ENCODE measurements at places on chromosomes 4 and X.

- H3K4me3 ChIP-seq, result peak within 1 kb of the TSS; percentile 83
- peak within 1 kb of the TSS; percentile 81 for H3K27ac ChIP-seq
- peak; percentile 78 for DNase-seq
- peaks cover 6% of the 10 kb centered on the region for H3K4me1 ChIP-seq
- no peaks in the 10 kb centered on the region for H3K36me3 ChIP-seq
- H3K27me3 ChIP-seq, result peaks cover 66% of the 10 kb centered on the region
Measured at GRCh38 chrX:100636321-100636991, at the start of gene TSPAN6. Gene TSPAN6 (minus strand): TSS chrX:100636806. CDS start chrX:100636694, 112 bp downstream.

- H3K27ac ChIP-seq, result no peak overlapping the region
- H3K27me3 ChIP-seq, result no peaks in the 10 kb centered on the region
- H3K4me3 ChIP-seq, result no peak overlapping the region
- peaks cover 37% of the 10 kb centered on the region for H3K36me3 ChIP-seq
- H3K4me1 ChIP-seq, result peaks cover 55% of the 10 kb centered on the region
Measured at GRCh38 chrX:65744965-65745364, 77.5 kb downstream of the MSN start.

DNA sequence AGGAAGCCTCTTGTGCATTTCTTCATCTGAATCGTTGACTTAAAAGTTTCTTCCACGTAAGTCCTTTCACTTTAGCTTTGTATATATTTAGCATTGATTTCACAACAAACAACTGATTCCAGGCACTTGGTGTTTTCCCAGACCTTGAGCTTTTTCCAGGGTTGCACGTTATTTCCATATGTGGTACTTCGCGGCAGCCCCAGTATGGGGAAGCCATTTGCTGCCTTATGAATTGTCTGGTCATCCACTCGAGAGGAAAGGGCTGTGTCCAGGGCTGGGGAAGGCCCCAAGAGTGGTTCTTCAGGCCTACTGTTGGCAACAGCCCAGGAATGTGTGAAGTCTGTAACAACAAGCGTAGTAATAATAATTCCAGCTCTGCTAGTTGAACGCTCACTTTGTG lies 2.8 kb upstream of the TLR8 start:
- DNase-seq, result no peak
- no peak overlapping the region for H3K27ac ChIP-seq
- no peaks in the 10 kb centered on the region for H3K36me3 ChIP-seq
- peaks cover 54% of the 10 kb centered on the region for H3K27me3 ChIP-seq
- peaks cover 1% of the 10 kb centered on the region for H3K4me1 ChIP-seq

DNA sequence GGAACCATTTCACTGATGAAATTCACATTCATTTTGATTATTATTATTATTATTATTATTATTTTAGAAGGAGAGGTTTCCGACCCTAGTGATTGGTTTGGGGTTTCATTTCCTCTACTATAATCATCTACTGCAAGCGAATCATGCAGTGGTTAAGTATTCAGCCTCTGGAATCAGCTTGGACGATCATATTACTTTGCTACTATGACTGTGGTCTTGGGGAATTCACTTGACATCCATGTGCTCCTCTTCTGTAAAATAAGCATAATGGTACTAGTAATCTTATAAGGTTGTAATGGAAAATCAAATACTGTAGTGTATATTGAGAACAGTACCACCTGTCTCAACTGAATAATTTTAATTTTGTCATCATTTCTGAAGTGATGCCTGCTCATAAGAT lies 132.1 kb upstream of the SLC4A4 start:
- no peaks in the 10 kb centered on the region for H3K4me1 ChIP-seq
- H3K27ac ChIP-seq, result no peak overlapping the region
- H3K27me3 ChIP-seq, result peaks cover 4% of the 10 kb centered on the region
- no peaks in the 10 kb centered on the region for H3K36me3 ChIP-seq
- no peak for DNase-seq
- H3K4me3 ChIP-seq, result no peak overlapping the region

DNA sequence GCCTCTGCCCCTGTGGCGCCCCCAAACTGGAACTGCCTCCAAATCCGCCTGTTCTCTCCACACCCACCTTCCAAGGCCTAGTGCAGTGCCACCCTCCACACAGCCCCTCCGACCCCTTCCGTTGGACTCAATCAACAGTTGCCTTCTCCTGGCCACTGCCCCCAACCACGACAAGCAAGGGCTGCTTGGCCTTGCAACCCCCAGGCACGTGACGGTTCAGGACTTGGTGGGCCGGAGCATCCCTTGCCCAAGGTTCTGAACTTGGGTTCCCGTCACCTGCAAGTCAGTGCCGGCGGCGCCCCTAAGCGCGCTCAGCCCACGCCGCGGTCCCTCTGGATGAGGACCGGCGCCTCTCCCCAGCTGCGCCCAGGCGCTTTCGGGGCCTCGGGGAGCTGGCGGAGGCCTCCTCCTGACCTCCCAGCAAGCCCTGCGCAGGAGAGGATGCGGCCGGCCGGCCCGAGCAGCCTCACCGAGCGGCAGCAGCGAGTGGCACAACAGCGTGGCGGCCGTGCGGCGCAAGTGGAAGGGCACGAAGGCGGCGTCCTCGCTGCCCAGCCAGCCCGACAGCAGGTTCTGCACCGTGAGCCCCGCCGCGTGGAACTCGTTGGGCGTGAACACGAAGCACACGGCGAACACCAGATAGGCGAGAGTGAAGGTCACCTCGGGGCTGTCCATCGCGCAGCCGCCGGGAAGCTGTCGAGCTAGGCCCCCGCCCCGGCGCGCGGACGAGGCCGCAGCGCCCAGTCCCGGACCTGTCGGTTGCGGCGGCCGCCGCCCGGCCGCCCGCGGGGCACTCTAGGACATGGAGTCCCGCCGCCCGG lies 750 bp downstream of the TMEM129 start:
- H3K36me3 ChIP-seq, result peaks cover 82% of the 10 kb centered on the region
- H3K27ac ChIP-seq, result peak overlapping the region; percentile 95
- DNase-seq, result peak; percentile 75
- H3K27me3 ChIP-seq, result no peaks in the 10 kb centered on the region

- H3K36me3 ChIP-seq, result no peaks in the 10 kb centered on the region
- H3K27ac ChIP-seq, result no peak overlapping the region
- peaks cover 60% of the 10 kb centered on the region for H3K27me3 ChIP-seq
- H3K4me1 ChIP-seq, result no peaks in the 10 kb centered on the region
- no peak for DNase-seq
Measured at GRCh38 chr4:165385126-165385525, 6.3 kb downstream of the CPE start.

- no peak overlapping the region for H3K27ac ChIP-seq
- H3K4me3 ChIP-seq, result no peak overlapping the region
- H3K4me1 ChIP-seq, result no peaks in the 10 kb centered on the region
- no peak for DNase-seq
- no peaks in the 10 kb centered on the region for H3K36me3 ChIP-seq
Measured at GRCh38 chr4:65007841-65008439, 598.7 kb upstream of the TECRL start.

All from activated T-cell treated with anti-CD3 and anti-CD28 coated beads, Interleukin-2, amount 50 U/mL, for 24 hours (primary cell).